Right atrium auricular region (tissue), 2 donors: ENCODE measurements at places on chromosomes 12 and 14. TPM values are rescaled to one million over a fixed set of nuclear protein-coding genes. Genes with fewer than 3 reads are reported as not detected.

The KRT79 gene
- not detected for total RNA-seq

The KRT74 gene
- 2.9 TPM for total RNA-seq

The KDM2B gene
- 10.8 TPM for total RNA-seq

GRCh38 chr12:42407306-42407705, 81.3 kb downstream of the PPHLN1 start:
- no peak for DNase-seq

DNA sequence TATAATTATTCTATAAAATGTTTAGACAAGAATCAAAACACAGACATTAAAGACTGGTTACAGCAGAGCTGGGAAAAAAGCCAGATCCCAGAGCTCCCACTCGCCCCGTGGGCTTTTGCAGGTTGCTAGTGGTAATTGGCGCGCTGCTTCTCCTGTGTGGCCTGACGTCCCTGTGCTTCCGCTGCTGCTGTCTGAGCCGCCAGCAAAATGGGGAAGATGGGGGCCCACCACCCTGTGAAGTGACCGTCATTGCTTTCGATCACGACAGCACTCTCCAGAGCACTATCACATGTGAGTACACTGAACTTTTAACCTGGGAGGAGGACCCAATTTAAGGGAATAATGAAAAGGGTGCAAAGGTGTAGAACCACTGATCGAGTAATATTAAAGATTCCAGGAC, 7.5 kb downstream of the TMEM52B start:
- DNase-seq, result peak; percentile 66

- no peak for DNase-seq
These were observed 38.7 kb downstream of the LEMD3 start for GRCh38 chr12:65208125-65208524.
